Effector memory CD4-positive, alpha-beta T cell (primary cell): ENCODE measurements at places on chromosomes 12 and 14.

GRCh38 chr12:52608826-52609630 is 7.8 kb upstream of the KRT72 start:
- DNase-seq, result no peak

- no peak for DNase-seq
These were observed 222.9 kb downstream of the ZFP36L1 start for GRCh38 chr14:68569970-68570409.

DNA sequence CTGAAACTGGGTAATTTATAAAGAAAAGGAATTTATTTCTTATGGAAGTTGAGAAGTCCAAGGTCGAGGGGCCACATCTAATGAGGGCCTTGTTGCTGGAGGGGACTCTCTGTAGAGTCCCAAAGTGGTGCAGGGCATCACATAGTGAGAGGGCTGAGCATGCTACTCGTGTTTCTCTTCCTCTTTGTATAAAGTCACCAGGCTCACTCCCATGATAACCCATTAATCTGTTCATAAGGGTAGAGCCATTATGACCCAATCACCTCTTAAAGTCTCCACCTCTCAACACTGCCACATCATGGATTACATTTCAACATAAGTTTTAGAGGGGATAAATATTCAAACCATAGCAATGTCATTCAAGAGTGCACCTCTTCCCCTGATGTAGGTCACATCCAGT is 79.1 kb upstream of the ATP2B1 start:
- DNase-seq, result no peak

DNA sequence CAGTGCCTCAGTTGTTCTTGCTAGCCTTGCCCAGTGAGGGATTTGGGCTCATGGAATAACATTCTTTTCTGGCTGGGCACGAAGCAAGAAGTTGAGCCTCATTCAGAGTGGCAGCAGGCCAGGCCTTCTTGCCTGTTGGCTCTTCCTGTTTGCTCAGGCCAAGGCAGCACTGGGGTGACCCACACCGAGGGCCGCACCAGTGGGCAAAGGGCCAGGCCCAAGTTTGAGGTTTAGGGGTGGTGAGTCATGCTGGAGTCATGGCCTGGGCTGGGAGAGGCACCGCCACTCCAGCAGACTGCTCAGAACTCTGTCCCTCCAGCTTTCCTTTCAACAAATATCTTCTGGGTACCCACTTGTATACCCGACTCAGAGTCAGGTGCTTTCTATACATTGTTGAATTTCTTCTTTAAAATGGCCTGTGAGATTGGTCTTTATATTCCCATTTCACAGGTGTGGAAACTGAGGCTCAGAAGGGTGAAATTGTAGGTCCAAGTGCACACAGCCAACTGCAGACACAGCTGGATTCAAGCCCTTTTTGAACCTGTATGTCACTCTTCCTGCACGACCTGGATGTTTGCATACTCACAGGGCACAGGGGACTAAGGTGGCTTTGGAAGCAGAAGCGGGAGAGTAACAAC is 279.4 kb downstream of the FOXN3 start:
- DNase-seq, result no peak

DNA sequence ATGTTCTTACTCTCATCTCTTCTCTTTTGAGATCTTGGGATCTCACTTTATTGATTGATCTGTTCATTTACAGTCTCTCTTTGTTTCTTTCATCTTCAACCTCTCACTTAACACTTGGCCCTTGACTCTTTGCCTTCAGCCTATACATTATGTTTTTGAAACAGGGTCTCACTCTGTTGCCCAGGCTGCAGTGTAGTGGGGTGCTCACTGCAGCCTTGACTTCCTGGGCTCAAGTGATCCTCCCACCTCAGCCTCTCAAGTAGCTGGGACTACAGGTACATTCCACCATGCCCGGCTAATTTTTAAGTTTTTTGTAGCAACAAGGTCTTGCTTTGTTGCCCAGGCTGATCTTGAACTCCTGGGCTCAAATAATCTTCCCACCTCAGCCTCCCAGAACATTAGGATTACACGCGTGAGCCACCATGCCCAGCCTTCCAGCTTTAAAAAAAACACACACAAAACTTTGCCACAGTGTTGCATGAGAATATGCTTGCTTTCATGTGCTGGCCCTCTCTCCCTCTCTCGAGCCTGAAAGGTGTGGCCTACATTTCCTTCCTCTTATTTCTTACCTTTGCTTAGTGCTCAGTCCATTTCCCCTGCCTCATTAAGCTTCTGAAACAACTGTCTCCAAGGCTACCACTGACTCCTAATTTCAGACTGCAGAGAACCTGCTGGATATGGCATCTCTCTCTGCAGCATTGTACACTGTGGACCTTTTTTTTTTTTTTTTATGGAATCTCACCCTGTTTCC is 9.9 kb downstream of the DIP2B start:
- no peak for DNase-seq

DNA sequence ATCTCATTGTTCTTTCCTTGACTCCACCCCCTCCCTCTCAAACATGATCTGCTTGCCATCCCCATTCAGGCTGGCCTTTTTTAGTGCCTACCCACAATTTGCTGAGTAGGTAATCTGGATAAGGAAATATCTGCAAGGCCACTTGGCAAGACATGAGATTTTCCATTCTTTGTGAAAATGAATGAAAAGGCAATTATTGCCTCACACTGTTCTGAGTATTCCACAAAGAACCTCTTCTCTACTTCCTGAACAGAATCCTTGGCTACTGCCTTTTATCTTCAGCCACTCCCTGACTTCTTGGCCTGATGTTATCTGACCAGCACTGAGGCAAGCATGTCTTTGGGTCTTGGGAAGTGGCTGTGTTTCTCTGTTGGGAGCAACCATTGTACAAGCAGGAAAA is 263.2 kb upstream of the ATP2B1 start:
- no peak for DNase-seq

- DNase-seq, result no peak
These were observed 9.6 kb downstream of the ARF3 start for GRCh38 chr12:48947727-48948126.

GRCh38 chr12:12791756-12792369 is 6.4 kb downstream of the APOLD1 start:
- no peak for DNase-seq

DNA sequence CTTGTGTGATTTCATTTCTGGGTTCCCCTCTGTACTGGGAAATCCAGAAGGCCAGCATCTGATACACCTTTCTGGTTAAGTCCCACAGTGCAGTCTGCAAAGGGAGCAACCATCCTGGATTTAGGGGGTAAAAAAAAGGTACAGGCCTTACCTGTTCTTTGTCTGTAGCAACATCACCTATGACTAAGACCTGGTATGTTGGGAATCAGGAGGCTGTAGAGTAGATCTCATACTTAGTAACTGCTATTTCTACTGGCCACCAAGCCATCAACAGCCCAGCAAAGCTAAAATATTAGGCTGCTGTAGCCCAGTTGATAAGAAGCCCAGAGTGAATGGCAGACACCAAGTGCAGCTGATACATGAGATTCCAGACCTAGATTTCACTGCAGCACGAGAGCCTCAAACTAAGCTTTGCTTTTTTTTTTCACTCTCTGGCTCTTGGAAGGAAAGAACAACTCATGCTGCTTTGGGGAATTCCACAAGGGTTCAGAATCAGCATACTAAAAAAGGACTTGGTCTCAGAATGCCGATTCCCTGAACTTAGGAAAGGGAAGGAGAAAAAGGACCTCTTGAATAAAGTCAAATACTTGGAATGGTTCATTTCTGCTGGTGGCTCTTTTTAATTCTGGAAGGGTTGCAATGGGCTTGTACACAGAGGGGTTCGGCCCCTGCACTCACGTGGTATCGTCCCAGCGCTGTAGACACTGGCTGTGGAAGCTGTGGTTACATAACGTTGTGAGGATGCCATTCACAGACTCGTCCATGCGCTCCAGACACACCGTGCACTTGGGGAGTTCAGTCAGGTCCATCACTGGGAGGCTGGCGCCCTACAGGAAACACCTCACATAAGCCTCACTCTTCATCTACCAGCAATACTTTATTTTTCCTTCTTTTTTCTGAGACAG is 20.5 kb downstream of the BRAP start:
- DNase-seq, result no peak

DNA sequence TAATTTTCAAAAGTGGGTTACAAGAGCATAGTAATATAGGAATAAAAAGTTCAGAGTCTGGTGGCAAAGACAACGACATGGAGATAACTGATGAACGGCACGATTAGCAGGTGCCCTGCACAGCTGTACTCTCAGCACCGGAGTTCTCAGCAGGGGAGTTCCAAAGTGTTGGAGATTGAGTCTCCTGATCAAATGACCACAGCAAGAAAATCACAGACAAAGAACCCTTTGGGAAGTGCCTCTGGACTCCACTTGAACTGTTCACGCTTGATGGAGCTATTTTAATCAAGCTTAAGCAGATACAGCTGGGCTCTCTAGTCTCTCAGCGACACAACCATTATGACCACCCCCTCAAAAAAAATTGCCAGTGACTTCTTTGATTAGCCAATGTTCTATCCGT is 153.1 kb downstream of the ALG10B start:
- DNase-seq, result no peak

DNA sequence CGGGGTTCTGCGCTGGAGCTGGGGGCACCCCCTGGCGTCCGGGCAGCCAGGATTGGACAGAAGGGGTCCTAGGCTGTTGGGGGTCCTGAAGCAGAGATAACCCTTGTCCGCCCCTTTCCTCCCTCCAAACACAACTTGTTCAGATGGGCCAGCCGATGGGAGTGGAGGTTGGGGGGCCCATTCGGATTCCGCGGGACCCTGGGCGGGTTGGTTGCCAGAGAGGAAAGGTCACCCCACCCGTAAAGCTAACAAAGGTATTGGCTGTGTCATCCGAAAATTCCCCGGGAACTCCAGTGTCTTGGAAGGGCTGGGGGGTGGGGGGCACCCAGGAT is 1.3 kb downstream of the FAM222A start:
- DNase-seq, result no peak

GRCh38 chr14:103453791-103454190 is 68.6 kb downstream of the MARK3 start:
- no peak for DNase-seq

GRCh38 chr12:116133636-116134214 is 143.8 kb downstream of the MED13L start:
- no peak for DNase-seq

GRCh38 chr14:76502638-76503037 is 126.7 kb downstream of the ESRRB start:
- no peak for DNase-seq

DNA sequence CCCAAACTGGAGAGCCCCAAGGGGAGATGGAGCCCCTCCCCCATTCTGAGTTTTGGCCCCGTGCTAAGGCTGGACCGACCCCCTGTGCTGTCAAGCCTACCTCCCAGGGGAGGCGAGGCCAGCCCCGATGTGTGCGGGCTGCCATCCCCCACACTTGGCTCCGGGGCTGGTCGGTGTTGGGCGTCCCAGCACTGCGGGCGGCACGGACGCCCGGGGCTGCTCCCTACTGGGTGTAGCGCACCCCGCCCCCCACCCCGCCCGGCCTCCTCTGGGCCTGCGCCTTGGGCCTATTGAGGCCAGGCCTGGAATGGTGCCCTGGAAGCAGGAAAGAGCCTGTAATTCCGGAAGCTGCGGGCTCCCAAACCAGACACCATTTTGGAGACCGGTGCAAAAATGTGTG is 2.6 kb downstream of the DCAF4 start:
- DNase-seq, result no peak

- DNase-seq, result no peak
These were observed 36.5 kb upstream of the SFSWAP start for GRCh38 chr12:131674373-131674772.

- no peak for DNase-seq
These were observed 10.7 kb downstream of the FOXN3 start for GRCh38 chr14:89406361-89406760.

GRCh38 chr14:68585690-68586089 is 207.2 kb downstream of the ZFP36L1 start:
- no peak for DNase-seq

DNA sequence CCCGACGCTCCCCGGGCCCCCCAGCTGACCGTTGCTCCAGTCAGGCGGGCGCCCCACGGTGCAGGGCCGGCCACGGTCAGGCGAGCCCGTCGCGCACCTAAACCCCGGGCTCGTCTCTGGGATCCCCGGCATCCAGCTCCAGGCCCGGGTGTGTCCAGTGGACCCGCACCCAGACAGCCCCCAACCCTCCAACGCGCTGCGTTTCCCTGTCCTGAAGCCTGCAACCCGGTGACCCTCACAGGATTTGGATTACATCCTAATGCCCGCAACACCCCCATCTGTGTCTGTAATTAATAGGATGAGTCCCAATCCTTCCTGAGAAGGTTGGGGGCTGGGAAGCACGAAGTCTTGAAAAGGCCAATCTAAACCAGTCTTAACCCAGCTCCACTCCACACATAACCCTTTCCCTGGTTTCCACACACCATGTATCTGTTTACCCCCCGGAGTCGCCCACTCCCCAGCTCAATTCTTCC is 10.4 kb downstream of the CPNE6 start:
- no peak for DNase-seq

DNA sequence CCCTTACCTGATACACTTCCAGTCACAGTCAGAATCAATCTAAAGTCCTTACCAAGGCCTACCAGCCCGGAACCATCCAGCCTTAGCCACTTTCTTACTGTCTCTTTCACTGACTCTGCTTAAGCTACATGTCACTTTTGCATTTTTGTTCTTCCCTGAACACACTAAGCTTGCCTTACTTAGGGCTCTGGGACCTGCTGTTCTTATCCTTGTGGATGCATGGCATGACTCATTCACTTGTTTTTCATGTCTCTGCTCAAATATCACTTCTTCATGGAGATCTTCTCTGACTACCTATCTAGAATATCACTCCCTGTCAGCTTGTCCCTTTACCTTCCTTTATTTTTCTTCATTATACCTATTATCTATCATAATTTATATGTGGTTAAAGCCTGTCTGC is 65.6 kb upstream of the ZDHHC17 start:
- no peak for DNase-seq

GRCh38 chr12:18461758-18462157 is 200.4 kb downstream of the PIK3C2G start:
- no peak for DNase-seq

DNA sequence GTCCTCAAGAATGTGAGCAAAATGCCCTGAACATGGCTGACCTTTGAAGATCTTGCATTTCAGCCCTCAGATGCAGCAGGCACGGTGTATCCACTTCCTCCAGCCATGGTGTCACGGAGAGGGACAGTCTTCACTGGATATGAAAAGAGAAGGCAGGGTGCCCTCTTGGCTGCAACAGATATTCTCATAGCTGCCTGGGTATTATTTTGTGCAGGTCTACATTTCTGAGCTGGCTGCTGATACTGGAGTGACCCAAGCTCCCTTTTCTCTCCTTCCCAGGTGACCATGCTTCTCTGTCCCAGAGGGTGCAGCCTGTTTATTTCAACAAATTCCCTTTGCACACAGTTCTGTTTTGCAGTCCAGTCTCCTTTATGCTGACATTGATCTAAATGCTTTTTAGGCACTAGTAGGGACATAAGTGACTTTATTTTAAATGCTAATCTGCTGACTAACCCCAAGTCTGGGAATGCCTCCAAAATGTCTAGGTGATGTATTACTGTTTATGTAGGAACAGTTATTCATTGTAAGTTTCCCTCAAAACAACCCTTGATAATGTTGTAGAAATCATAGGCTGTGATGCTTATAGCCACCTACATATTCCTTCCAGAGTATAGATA is 17.4 kb upstream of the PYGL start:
- no peak for DNase-seq

GRCh38 chr12:59578254-59578653 is 17.6 kb upstream of the SLC16A7 start:
- DNase-seq, result no peak

- no peak for DNase-seq
These were observed 48.4 kb downstream of the ANAPC7 start for GRCh38 chr12:110355073-110355472.

- DNase-seq, result no peak
These were observed 201.1 kb downstream of the PIK3C2G start for GRCh38 chr12:18462442-18462841.
